Right renal cortex interstitium (tissue), 3 donors: ENCODE measurements at places on chromosomes 13 and 19. TPM values are rescaled to one million over a fixed set of nuclear protein-coding genes. Genes with fewer than 3 reads are reported as not detected.

The HCN2 gene
- 0.17 TPM for polyA plus RNA-seq

The INSL3 gene
- 0.28 TPM for polyA plus RNA-seq

The TUBB4A gene
- 24.5 TPM for polyA plus RNA-seq

The PRKCG gene
- polyA plus RNA-seq: 0.47 TPM
